ENCODE measurements at places on chromosomes 2 and 18.

DNA sequence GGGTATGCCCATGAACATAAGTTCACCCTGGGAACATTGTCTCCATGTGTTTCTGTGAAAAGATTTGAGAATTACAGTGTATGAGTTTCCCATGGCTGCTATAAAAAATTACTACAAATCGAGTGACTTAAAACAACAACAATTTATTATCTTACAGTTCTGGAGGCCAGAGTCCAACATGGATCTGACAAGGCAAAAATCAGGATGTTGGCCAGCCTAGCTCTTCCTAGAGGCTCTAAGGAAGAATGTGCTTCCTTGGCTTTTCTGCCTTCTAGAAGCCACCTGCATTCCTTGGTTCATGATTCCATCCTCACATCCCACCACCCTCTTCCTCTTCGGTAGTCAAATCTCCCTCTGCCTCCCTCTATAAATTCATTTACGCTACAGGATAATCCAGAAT, 38.6 kb downstream of the FAM124B start:
- no peak for DNase-seq

DNA sequence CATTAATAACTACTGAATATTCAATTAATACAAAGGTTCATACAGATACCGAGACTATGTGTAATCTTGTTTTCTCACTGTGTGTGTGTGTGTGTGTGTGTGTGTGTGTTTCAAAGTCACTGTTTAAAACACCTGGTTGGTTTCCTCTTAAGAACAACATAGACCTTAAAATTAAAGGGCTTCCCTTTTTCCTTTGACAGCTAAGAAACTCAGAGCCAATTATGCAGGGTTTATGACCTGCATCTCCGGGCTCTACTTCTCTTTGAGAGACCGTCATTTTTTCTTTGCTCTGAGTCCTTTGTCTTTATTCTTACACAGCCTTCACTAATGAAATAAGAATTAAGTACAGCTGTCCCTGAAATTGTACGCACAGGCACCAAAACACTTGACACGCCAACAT, 145.6 kb downstream of the HDAC4 start:
- no peak for DNase-seq

DNA sequence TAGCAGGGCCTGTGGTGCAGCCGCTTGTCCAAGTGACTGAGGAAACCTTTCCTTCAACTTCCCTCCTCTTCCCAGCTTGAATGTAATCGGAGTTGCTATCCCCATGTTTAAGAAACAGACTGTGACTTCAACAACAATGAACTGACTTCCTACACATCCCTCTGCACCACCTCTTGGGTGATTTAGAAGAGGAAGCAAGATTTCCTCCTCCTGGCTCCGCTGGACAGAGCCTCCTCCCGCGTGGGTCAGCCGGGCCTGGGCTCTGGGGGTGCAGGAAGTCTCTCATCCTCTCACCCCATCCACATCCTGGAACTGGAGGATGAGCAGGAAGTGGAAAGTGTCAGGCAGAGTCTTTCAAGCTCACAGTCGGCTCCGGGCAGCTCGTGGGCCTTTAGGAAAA, 84.3 kb downstream of the GATA6 start:
- no peak for DNase-seq

DNA sequence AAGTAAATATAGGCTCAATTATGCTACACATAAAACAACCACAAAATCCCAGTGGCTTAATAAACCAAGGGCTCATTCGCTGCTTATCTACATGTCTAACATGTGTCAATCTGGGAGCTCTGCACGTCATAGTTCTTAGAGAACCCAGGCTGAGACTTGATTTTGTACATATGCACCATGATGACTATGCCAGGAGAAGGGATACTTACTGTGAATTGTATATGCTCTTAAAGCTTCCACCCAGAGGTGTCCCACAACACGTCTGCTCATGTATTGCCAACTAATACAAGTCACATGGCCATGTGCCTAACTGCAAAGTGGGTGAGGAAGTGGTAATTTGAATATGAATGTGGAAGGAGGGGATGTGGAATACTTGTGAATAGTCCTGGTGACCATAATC, 262.1 kb downstream of the CPS1 start:
- no peak for DNase-seq

- no peak for DNase-seq
Measured at GRCh38 chr18:69216321-69216720, 184.4 kb upstream of the DOK6 start.

DNA sequence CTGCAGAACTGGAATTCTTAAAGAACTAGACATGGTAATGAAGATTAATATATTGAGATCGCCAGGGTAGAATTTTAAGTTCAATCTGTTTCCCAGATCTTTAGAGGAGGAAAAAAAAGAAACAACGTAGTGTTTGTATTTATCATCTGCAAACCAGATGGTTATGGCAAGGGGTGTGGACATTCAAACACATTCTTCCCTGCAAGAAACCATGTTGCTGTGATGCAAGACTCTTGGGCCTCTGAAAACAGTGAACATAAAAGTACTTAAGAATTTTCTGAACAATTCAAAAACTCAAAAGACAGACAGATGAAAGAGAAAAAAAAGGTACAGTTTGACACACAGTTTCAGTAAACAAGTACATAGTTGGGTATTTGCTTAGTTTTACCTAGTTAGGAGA, 35.6 kb downstream of the COL5A2 start:
- DNase-seq, result no peak

DNA sequence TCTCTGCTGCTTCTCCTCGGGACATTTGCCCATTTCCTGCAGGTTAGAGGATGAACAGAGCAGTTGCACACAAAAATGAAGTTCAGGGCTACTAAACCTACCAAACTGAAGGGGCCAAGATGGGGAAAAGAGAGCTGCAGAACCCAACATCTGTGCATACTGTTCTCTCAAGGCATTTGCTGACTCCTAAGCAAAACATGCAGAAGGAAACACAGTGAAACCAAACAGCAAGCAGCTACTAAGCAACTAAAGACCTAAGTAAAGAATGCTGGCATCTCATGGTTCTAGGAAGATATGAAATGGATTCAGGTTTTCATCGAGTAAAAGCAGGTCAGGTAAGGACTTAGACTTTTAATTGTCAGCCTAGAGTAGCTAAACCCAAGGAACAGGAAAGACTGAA, 111.9 kb upstream of the SYT4 start:
- no peak for DNase-seq

DNA sequence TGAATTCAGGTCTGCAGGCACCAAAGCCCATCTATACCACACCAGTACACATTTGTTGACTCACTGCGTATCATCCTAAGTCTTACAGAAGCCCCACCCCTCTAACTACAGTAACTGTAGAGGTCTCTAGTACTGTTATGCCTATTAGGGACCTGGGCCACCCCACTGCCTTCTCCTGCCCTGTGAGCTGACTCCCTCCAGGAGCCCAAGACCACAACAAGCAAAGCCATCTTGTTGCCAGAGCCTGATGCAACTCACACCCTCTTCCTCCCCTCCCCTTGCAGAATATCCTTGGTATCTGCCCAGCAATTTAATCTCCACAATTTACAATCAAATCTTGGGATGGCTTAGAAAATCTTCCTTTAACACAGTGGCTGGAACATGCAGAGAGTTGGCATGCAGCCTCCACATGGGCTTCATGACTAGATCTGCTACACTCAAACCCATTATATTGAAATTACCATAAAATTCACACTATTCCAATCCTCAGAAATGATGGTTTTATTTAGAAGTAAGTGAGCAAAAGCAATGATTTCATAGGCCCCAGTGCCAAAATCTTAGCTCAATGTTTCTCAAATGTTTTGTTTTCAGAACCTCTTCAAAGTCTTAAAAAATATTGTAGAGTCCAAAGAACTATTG, 17.7 kb upstream of the CYP1B1 start:
- DNase-seq, result no peak

- DNase-seq, result peak; percentile 12
Measured at GRCh38 chr2:9205963-9206948, at the start of gene ASAP2. TSS of gene ASAP2 (plus strand) at chr2:9206812. CDS start at chr2:9207105, 293 bp downstream.

- no peak for DNase-seq
Measured at GRCh38 chr2:6955511-6956136, 38.4 kb downstream of the RNF144A start.

DNA sequence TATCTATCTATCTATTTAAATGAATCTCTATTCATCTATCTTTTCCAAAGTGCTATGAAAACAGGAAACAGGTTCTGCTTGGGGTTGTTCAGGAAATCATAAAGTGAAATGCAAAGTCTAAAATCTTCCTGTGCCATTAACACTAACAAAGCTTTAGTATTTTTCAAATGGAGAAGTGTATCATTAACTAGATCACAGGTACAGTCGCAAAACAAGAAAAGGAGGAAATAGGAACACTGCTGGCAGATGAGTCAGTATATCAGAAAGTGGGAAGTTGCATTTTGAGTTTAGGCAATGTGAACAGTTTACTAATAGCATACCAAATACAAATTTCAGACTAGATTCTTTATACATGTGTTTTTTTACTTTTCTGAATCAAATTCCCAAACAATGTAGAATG, 888.5 kb upstream of the FSHR start:
- no peak for DNase-seq

DNA sequence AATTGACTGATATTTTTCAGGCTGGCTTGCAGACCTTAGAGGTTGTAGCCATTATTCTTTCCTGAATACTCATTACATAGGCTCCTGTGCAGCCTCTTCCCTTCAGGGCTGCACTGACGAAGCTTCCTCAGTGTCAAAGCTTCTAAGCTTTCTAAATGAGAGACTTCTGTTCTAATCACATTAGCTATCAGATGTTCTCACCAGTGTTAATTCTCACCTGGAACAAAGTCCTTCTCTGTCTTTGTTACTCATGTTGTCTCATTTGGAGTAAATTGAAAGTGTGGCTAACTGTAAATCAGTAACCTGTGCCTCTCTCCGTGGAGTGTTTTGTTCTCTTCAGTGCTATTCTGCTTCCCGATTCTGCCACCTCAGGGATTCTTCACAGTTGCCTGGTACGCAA, 76.9 kb downstream of the MC4R start:
- DNase-seq, result no peak

DNA sequence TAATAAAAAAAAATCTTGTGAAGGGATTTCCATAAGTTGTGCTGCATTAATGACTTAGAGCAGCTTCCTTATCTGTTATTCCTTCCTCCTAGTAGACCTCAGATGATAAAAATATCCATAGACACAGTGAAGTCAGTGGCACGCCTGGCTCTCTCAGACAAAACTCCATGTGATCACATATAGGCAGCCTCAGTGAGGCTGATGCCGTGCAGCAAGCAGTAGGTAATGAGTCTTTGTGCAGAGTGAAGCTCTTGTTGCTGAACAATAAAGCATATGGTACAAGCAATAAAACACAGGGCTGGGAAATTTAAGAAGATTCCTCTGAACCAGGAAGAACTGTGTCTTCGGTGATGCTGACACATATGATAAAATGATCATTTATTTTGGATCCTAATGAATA, 102.7 kb downstream of the CSRNP3 start:
- no peak for DNase-seq

DNA sequence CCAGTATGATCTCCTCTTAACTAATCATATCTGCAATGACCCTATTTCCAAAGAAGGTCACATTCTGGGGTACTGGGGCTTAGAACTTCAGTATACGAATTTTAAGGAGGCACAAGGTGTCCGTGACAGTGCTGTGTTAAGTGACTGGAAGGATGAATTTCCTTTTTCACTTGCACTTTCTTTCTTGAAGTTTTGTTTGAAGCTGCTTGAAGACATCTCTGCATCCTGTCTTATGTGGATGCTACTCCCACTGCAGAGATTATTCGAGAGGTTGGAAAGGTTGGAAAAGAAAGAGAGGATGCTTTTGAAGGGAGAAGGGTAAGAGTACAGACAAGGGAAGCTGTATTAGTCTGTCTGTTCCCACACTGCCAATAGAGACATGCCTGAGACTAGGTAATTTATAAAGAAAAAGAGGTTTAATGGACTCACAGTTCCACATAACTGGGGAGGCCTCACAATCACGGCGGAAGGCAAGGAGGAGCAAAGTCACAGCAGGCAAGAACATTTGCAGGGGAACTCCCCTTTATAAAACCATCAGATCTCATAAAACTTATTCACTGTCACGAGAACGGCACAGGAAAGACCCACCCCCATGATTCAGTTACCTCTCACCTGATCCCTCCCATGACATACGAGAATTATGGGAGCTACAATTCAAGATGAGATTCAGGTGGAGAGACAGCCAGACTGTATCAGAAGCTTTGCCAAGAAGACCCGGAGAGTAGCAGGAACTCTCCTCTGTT, 3.6 kb upstream of the RNF144A start:
- no peak for DNase-seq

DNA sequence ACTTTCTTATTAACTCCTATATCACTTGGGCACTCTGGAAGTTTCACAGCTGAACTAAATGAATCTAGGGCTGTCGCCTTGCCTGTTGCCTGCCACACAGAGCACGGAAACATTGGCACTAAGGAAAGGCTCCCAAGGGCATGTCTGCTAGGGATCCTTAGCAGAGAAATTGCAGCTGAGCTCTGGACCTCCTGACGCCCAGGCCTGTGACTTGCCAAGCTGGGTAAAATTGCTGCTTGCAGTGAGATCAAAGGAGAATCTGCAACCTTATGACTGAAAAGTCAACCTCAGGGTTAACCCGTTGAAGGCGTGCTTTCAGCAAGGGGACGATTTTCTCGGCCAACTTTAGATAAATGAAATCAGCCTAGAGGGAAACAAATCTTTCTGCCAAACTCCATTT, 189.8 kb downstream of the NCK2 start:
- DNase-seq, result no peak

- DNase-seq, result no peak
Measured at GRCh38 chr2:241541564-241542277, 16.8 kb upstream of the BOK start.

DNA sequence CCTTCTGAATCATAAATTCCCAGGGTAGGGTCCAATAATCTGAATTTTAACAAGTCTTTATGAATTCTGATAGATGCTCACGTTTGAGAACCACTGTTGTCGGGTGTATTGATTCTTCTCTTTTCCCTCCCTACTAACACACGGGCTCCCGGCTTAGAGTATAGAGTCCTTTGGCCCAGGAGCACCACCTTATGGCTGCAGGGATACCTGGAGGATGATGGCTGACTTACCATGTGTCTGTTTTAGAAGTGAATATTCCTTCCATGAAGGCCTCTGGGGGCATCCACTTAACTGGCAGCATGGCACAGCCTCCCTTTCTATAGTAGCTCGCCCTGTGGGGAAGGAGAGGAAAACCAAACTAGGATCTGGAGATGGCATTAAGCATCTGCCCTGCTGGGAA, 91.7 kb downstream of the CLIP4 start:
- DNase-seq, result no peak

DNA sequence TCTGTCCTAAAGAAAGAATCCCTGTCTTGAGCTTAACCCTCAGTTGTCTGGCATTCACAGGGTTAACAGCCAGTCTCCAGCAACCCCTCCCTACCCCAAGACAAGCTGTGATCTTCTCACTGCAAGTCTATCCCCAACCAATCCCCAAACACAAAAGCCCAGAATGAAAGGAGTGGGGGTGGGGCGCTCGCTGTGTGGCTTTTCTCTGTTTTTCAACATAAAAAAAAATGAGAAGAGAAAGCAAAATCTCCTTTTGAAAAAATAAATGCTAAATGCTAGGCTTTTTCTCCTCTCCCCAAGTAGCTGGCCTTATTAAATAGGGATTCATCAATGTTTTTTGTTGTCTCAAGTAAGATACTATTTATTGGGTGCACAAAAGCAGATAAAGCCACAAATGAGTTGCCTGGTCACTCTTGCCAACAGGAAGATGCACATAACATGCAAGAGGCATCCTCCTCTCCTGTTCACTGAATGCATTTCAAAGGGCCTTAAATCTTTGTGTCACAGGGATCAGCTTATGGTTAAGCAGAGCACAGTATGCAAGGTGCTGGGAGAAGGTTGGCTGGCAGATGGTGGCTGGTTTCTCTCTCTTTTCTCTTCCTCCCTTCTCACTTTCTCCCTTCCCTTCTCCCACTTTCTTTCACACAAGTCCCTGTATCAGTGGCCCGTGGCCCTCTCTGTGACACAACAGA, 225.6 kb downstream of the CMPK2 start:
- no peak for DNase-seq

GRCh38 chr2:217954051-217954450, 48.7 kb downstream of the TNS1 start:
- no peak for DNase-seq

All from activated T-helper 9 cell treated with anti-CD3 and anti-CD28 coated beads, Interleukin-2, amount 50 U/mL, for 16 hours (primary cell).